ENCODE measurements at places on chromosomes 7 and 10. TPM values are rescaled to one million over a fixed set of nuclear protein-coding genes. Genes with fewer than 3 reads are reported as not detected.
A peak's percentile ranks its signal among the peaks of the same experiment; 100 is the strongest.

- H3K4me3 ChIP-seq, result no peak overlapping the region
- H3K36me3 ChIP-seq, result no peaks in the 10 kb centered on the region
- H3K27ac ChIP-seq, result no peak overlapping the region
- H3K27me3 ChIP-seq, result no peaks in the 10 kb centered on the region
- no peaks in the 10 kb centered on the region for H3K4me1 ChIP-seq
Measured at GRCh38 chr7:4556868-4557793, 125.0 kb upstream of the FOXK1 start.

GRCh38 chr7:149125189-149125862 lies 798 bp downstream of the ZNF425 start:
- peak overlapping the region; percentile 72 for H3K4me3 ChIP-seq
- H3K36me3 ChIP-seq, result no peaks in the 10 kb centered on the region
- DNase-seq, result no peak
- H3K27ac ChIP-seq, result peak overlapping the region; percentile 66

DNA sequence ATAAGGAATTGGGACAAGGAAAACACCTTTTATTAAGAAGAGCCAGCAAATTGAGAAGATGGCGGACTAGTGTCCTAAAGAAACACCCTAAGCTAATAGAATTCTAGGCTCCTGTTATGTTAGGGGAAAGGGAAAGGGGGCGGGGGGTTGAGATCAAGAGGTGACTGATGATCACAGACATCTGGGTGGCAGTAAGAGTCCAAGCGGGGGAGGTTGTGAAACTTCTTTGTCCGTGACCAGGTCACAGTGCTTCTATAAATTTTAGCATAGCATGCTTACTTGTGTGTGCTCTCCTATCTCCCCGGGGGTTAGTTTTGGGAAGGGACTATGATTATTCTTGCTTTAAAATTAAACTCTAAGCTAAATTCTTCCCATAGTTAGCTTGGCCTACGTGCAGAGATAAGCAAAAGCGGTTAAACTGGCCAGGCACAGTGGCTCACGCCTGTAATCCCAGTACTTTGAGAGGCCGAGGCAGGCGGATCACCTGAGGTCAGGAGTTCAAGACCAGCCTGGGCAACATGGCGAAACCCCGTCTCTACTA lies 262.1 kb downstream of the SKIDA1 start:
- H3K4me3 ChIP-seq, result no peak overlapping the region

- DNase-seq, result no peak
- H3K36me3 ChIP-seq, result no peaks in the 10 kb centered on the region
- no peak overlapping the region for H3K27ac ChIP-seq
- H3K27me3 ChIP-seq, result no peaks in the 10 kb centered on the region
Measured at GRCh38 chr10:46077141-46077554, 31.1 kb upstream of the MSMB start.

DNA sequence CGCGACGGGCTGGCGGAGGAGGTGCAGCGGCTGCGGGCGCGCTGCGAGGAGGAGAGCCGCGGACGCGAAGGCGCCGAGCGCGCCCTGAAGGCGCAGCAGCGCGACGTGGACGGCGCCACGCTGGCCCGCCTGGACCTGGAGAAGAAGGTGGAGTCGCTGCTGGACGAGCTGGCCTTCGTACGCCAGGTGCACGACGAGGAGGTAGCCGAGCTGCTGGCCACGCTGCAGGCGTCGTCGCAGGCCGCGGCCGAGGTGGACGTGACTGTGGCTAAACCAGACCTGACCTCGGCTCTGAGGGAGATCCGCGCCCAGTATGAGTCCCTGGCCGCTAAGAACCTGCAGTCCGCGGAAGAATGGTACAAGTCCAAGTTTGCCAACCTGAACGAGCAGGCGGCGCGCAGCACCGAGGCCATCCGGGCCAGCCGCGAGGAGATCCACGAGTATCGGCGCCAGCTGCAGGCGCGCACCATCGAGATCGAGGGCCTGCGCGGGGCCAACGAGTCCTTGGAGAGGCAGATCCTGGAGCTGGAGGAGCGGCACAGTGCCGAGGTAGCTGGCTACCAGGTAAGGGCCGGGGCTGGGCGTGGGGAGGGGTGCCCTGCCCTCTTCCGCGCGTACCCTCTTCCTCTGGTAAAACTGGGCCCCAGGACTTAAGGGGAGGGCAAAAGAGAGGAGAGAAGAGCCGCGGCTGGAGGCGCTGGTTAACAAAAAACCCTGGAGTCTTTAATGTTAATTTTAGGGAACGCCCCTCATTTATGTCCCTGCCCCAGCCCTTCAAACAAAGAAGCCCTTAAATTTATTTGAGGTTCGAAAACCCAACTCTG lies 987 bp downstream of the INA start:
- no peaks in the 10 kb centered on the region for H3K36me3 ChIP-seq
- no peak overlapping the region for H3K4me3 ChIP-seq
- no peak for DNase-seq
- H3K4me1 ChIP-seq, result peaks cover 8% of the 10 kb centered on the region

DNA sequence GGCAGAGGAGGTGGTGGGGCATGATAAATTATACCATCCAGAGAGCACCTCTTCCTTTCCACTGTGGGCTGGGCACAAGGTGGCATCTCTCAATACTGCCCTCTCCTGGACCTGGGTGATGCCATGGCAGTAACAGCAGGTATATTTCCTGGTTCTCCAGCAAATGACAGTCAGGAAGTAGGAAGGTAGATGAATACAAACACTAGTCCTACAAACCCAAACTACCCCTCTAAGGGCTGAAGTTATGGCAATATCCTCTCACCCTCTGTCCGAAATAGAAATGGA lies 1004.9 kb downstream of the KCNMA1 start:
- no peaks in the 10 kb centered on the region for H3K27me3 ChIP-seq
- no peaks in the 10 kb centered on the region for H3K36me3 ChIP-seq
- no peak for DNase-seq
- H3K4me1 ChIP-seq, result peaks cover 2% of the 10 kb centered on the region
- no peak overlapping the region for H3K27ac ChIP-seq

DNA sequence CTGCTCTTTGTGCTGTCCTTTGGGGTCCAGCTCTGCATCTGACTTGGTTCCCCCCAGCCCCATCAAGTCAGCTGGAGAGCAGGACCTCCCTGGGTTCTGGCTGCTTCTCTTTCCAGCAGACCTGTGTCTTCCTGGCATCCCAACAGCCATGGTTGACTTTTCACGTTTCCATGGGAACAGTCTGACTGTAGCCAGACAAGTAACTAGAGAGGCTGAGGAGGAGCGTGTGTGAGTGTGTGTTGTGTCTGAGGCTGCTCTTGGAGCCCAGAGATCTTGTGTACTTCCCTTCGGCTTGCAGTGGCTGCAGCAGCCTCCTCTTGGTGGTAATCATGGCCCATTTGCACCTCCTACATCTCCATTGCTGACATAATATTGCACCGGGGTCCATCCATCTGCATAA lies 332.0 kb downstream of the RPS24 start:
- H3K36me3 ChIP-seq, result no peaks in the 10 kb centered on the region
- H3K27me3 ChIP-seq, result no peaks in the 10 kb centered on the region
- H3K4me1 ChIP-seq, result no peaks in the 10 kb centered on the region
- no peak overlapping the region for H3K4me3 ChIP-seq
- no peak for DNase-seq

DNA sequence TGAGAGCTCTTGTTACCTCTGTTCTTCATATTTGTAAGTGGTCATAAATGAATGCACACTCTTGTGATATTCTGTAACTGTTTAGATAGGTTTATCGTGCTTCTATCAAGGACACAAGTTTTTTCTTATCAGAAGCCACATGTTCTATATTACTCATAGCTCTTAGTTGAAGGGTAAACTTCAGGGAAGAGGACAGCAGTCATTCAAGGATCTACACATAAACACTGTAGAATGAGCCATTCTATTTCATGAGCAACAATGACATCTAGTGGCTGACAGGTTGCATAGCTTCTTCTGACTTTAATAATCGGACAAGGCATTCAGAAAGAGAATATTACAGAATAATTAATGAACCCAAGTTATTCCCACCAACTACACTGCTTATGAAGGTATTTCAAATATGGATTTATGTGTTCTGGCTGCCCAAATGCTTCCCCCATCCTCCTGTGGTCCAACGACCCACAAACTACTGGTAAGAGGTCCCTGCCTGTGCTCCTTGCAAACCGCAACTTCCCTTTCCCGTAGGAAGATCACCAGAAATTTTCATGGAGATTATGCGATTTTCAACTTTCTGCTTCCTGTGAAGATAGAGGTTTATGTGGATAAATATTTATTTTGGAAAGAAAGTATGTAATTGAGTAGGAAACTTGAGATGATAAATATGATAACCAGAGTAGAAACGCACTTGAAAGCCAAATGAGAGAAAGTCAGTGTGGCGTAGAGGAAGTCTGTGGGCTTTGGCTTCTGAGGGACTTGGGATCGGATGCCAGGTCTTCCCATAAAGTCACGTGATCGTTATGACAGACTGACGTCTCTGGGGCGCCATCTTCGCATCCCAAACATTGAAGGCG lies 16.8 kb upstream of the ABCB5 start:
- no peaks in the 10 kb centered on the region for H3K36me3 ChIP-seq
- no peak overlapping the region for H3K4me3 ChIP-seq
- H3K27ac ChIP-seq, result no peak overlapping the region
- H3K4me1 ChIP-seq, result no peaks in the 10 kb centered on the region
- no peaks in the 10 kb centered on the region for H3K27me3 ChIP-seq

GRCh38 chr10:1316809-1317143 lies 260.6 kb downstream of the WDR37 start:
- no peak for DNase-seq
- no peak overlapping the region for H3K4me3 ChIP-seq
- no peaks in the 10 kb centered on the region for H3K36me3 ChIP-seq
- H3K27ac ChIP-seq, result no peak overlapping the region

GRCh38 chr7:22588351-22588750 lies 88.4 kb upstream of the STEAP1B start:
- H3K4me1 ChIP-seq, result no peaks in the 10 kb centered on the region
- DNase-seq, result no peak
- no peak overlapping the region for H3K27ac ChIP-seq
- no peaks in the 10 kb centered on the region for H3K27me3 ChIP-seq
- no peaks in the 10 kb centered on the region for H3K36me3 ChIP-seq

DNA sequence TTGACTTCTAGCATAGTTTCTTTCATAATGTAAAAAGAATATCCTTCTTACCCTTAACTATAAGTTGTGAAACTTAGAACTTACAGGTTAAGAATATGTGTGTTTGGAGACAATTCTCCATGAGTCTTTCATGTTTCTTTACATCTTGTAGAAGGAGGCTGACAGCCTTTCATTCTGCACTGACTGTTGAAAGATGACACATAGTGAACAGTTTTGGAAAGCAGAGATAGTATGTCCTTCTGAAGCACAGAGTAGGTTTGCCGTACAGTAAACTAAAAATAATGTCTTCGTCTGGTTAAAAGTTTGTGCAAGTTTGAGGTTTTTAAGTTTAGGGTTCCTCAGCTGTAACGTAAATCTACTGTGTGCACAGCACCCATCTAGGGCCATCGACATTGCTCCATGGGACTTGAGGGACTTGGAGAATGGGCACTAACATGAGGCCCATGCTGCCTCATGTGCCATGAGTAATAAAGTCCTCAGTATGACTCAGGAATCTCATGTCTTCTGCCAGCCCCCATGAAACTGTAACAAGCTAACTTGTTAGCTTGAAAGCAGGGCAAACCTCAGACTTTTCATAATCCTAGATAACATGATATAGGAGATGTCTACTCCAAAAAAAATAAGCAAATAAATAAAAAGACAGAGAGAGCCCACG lies 24.5 kb upstream of the ELAPOR2 start:
- no peaks in the 10 kb centered on the region for H3K4me1 ChIP-seq
- H3K27me3 ChIP-seq, result no peaks in the 10 kb centered on the region
- no peak overlapping the region for H3K27ac ChIP-seq
- no peaks in the 10 kb centered on the region for H3K36me3 ChIP-seq

- H3K27ac ChIP-seq, result no peak overlapping the region
- no peak for DNase-seq
- H3K36me3 ChIP-seq, result no peaks in the 10 kb centered on the region
- H3K4me1 ChIP-seq, result no peaks in the 10 kb centered on the region
- no peaks in the 10 kb centered on the region for H3K27me3 ChIP-seq
Measured at GRCh38 chr7:44431091-44431608, 59.3 kb downstream of the NUDCD3 start.

GRCh38 chr10:92699518-92700381 lies 10.0 kb downstream of the HHEX start:
- no peaks in the 10 kb centered on the region for H3K4me1 ChIP-seq
- no peaks in the 10 kb centered on the region for H3K36me3 ChIP-seq
- H3K27ac ChIP-seq, result no peak overlapping the region
- DNase-seq, result no peak
- H3K27me3 ChIP-seq, result no peaks in the 10 kb centered on the region
- peak overlapping the region; percentile 18 for H3K4me3 ChIP-seq

- no peaks in the 10 kb centered on the region for H3K4me1 ChIP-seq
- no peak overlapping the region for H3K27ac ChIP-seq
- no peaks in the 10 kb centered on the region for H3K36me3 ChIP-seq
- no peak overlapping the region for H3K4me3 ChIP-seq
- DNase-seq, result no peak
- no peaks in the 10 kb centered on the region for H3K27me3 ChIP-seq
Measured at GRCh38 chr10:16458166-16458955, 21.6 kb downstream of the PTER start.

- no peak overlapping the region for H3K4me3 ChIP-seq
- DNase-seq, result no peak
- peaks cover 8% of the 10 kb centered on the region for H3K4me1 ChIP-seq
- no peak overlapping the region for H3K27ac ChIP-seq
- no peaks in the 10 kb centered on the region for H3K27me3 ChIP-seq
Measured at GRCh38 chr10:131450216-131450765, 138.8 kb upstream of the TCERG1L start.

GRCh38 chr10:10149899-10150298 lies 867.8 kb upstream of the CELF2 start:
- no peak for DNase-seq
- H3K4me1 ChIP-seq, result no peaks in the 10 kb centered on the region
- H3K27ac ChIP-seq, result no peak overlapping the region
- no peaks in the 10 kb centered on the region for H3K27me3 ChIP-seq

DNA sequence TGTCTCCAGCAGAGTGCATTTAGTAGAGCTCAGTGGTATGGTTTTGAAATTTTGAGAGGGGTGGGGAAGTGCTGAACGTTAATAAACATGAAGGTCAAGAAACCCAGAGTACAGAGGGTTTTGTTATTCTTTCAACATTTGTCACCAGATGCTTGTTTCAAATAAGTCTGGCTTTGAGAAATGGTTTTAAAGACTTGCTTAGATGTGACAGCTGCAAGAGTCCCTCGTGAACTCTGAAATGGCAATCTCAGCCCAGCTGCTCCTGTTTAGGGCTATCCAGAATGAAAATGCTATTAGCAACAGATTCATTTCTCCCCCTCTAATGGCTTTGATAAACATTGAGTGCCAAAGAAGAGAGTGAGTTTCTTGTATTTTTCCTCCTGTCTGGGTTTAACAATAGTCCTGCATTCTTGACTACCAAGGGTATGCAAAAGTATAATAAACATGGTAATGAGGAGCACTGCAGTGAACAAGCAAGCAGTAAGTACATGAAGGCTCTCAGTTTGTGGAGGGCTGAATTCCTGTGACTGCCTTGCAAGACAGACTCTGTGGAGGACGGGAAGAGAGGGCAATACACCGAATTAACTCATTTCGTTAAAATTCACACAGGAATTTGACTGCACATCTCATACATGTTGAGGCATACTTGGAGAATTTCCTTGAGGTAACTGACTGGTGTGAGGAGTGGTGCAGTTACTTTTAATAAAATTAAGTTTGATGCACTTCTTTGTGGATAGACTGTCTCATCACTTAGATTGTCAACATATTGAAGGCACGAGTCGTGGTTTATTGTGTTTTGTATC lies 490.9 kb downstream of the REEP3 start:
- H3K27me3 ChIP-seq, result no peaks in the 10 kb centered on the region
- H3K36me3 ChIP-seq, result no peaks in the 10 kb centered on the region
- H3K4me1 ChIP-seq, result no peaks in the 10 kb centered on the region
- no peak overlapping the region for H3K27ac ChIP-seq
- H3K4me3 ChIP-seq, result no peak overlapping the region

The FOXI2 gene
- total RNA-seq, result not detected

The BEND7 gene
- 19.5 TPM for total RNA-seq

The ZNF727 gene
- 14.9 TPM for total RNA-seq

The LIPK gene
- not detected for total RNA-seq

The CYP2C19 gene
- total RNA-seq, result not detected

The LBX1 gene
- total RNA-seq, result not detected

The GNB2 gene
- 216 TPM for total RNA-seq

The ZNF117 gene
- total RNA-seq, result 13.8 TPM

Data from ovary (tissue), 10 donors.